ENCODE measurements at places on chromosomes 13 and 19.

DNA sequence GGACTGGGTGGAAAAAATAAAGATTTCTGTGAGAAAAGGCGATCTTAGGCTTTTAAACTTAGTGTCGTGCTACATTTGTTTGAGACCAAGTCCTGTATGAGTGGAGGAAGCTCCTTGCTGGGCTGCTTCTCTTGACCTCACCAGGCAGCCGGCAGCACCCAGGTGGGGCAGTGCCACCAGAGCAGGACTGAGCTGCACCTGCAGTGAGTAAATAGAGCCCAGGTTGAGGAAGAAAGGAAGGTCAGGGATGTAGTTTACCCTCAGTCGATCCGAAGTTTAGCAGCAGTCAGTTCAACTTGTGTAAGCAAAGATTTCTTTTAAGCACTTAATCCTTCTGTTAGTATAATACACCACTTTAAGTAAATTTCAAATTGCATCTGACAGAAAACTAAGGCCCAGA is 13.6 kb downstream of the HNRNPM start:
- no peak for DNase-seq

DNA sequence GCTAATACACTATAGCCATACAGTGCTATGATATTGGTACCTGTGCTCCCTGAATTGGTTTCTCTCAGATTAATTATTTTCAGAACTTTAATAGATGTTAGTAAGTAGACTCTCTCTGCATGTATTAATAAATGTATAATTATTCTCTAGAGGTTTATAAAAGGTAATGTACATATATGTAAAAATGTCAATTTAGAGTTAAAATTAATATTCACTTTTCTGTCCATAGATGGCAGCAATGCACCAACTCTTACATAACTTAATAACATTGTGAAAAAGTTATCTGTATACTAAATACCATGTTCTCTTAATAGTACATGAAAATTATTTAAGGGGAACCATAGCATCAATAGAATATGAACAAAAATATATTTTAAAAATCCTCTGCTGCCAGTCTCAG is 515.0 kb upstream of the KLHL1 start:
- DNase-seq: no peak

DNA sequence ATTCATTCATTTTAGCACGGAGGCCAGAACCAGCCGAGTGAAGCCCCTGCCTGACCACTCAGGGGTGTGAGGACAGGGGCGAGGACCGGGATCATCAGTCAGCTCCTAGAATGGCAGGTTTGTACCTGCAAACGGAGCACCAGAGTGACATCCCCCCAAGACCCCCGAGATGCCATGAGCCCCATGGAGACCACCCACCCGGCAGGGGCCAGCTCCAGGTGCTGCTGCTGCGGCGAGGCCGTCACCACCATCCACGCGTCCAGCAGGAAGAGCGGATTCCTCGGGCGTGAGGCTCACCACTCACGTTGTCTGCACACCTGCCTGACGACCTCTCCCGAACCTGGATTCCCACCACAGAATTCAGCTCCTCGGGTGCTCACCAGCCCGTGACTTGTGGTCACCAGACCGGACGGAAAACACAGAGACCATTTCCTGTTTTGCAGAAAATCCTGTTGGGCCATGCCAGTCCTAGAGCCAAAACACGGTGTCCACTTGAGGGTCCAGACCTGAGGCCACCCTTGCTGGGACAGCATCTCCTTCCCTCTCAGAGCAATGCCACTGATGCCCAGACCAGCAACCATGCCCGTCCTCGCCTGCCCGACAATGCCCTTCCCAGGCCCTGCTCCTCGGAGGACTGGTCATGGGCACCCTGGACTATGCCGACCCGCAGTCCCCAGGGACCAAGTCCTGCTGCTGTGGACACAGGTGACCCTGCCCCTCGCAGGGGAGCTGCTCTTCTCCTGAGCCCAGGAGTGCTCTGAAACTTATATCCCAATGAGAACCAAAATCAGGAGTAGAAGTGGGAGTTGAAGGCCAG is 74.2 kb downstream of the RASA3 start:
- DNase-seq: no peak

- no peak for DNase-seq
These were observed 11.9 kb upstream of the SMG9 start for GRCh38 chr19:43766755-43767043.

DNA sequence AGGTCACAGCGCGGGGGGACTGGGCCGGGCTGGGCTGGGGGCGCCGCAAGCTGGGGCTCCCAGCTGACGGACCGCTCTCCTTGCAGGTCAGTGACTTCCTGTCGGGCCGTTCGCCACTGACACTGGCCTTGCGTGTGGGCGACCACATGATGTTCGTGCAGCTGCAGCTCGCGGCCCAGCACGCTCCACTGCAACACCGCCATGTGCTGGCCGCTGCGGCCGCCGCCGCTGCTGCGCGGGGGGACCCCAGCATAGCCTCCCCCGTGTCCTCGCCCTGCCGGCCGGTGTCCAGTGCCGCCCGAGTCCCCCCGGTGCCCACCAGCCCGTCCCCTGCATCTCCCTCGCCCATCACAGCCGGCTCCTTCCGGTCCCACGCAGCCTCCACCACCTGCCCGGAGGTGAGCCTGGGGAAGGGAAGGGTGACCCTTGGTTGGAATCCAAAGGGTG is 5.7 kb downstream of the MIDN start:
- DNase-seq: no peak

GRCh38 chr13:27404680-27405079 is 19.7 kb upstream of the GTF3A start:
- DNase-seq: no peak

- DNase-seq: no peak
These were observed 27.1 kb downstream of the ZNF546 start for GRCh38 chr19:40023969-40024368.

DNA sequence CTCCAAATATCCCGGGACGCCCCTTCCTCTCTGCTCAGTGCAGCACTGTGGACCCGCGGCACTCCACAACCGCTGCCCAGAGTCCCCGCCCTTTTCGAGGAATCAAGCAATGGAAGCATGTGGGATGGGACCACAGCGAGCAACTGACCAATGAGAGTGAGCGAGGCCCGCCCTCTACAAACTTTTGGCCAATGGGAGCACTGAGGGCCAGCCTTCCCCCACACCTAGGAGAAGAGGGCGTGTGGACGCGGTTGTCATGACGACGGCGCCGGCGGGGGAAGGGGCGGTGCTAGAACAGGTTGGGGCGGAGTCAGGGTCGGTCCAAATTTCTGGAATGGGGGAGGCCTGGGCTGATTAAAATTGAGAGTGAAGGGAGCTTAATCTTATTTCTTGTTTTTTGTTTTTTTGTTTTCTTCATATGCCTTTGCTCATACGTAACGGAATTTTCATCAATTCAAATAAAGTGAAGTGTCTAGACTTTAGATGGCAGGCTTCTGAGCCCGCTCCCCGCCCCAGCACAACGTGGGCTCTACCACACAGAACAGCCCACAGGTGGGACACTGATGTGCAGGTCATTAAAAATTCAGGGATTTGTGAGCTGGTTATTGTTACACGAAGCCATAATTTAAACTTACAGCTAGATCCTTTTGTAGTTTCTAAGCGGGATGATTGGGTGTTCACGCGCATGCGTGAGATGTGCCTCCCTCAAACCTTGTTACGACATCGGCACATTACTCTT is at the start of gene DNAAF3:
DNAAF3 (minus strand) TSS at position 84 of the 739 bp plus-strand sequence. CDS start 200 bp downstream, outside the sequence.
- DNase-seq: peak; percentile 93

DNA sequence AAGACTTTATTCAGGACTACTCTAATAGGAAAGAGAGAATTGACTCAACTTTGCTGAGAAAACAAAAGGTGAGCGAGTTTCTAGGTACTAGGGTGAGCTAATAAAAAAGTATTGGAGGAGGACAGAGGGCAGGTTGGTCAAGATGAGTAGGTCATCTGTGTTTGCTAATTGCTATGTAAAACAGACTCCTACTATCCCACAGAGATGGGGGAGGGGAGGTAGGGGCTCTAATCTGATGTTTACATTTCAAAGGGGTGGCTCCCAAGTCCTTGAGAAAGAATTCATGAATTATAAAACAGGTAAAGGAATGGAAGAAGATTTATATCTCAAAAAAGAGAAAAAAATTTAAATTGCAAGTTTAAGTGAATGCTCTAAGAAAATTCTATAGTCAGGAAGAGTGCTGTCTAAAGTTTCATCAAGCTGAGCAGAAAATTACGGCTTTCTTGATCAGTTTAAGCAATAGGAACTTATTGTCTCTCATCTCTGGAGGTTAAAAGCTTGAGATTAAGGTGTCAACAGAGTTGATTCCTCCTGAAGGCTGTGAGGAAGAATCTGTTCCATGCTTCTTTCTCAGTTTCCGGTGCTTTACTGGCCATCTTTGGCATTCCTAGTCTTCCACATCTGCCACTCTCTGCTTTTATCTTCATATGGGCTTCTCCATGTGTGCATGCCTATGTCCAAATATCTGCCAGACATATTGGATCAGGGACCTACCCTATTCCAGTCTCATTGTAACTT is 790.3 kb downstream of the SLITRK5 start:
- DNase-seq: no peak

GRCh38 chr13:109246001-109246400 is 540.4 kb downstream of the IRS2 start:
- DNase-seq: no peak

DNA sequence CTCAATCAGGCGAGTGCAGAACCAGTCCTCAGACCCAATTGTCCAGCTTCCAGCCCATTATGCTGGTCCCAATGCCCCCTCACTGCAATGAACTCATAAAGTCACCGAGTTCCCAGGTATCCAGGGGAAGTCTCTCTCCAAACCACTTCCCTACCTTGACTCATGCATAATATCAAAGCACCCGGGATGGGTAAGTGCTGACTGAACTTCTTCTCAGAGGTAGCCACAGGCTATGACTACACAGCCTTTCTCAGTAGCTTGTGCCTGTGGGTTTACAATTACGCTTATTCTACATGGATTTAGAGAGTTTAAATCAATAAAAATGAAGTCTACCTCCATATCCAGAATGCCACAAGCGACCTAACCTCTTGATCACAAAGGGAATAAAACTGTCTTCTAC is 1.7 kb upstream of the C13orf42 start:
- DNase-seq: no peak

GRCh38 chr19:48668332-48668731 is 4.5 kb downstream of the NTN5 start:
- no peak for DNase-seq

DNA sequence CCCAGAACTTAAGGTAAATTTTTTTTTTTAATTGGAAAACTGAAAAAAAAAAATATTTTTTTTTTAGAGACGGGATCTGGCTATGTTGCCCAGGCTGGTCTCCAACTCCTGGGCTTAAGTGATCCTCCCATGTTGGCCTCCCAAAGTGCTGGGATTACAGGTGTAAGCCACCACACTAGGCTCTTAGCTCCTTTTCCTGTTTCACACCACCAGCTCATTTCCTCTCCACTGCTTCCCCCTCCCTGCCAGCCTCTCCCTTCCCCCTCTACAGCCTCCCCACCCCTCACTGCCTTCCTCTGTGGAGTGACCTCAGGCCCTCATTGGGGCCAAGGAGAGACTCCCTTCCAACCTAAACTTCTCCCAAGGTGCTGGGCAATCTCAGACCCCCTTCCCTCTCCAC is 4.2 kb upstream of the GIPR start:
- DNase-seq: no peak

DNA sequence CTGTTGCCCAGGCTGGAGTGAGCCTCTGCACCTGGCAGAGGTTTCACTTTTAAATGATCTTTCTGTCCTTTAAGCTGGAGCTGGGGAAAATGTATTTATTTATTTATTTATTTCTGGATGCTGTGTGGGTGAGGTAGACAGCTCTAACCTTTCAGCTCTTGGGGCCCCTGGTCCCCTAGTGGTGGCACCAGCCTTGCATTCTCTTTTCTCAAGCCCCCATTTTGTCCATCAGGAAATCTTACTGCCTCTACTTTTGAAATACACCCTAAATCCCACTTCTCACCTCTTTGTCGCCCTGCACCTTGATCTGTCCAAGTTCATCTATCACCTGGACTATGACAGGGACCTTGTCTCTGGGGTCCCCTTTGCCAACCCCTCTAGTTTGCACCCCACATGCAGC is 2.1 kb upstream of the B9D2 start:
- no peak for DNase-seq

- DNase-seq: no peak
These were observed 90.0 kb downstream of the TEX29 start for GRCh38 chr13:111410232-111411021.

- DNase-seq: no peak
These were observed 462.5 kb downstream of the FGF14 start for GRCh38 chr13:101939370-101939769.

DNA sequence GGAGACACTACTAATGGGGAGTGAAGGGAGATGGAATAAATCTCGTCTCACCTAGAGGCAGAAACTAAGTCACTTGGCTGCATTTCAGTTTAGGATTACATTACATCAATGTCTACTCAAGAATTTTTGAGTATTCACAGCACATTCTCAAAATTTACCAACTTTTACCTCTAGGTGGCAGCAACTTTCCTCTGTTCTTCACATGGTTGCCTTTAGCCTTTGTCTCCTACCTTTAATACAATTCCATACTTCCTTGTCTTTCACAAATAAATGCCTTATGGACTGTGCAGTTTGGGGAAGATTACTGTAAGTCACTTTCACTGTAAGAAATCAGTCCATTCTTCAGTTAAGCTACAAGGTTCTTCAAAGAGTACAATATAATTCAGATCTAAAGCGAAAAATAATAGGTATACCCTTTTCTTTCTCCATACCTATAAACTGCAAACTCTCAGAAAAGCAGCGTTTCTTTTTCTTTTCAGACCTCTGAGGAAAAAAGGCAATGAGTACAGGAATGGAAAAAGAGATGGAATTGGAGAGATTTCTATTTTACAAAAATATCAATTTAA is 379.4 kb downstream of the KLF12 start:
- peak; percentile 71 for DNase-seq

DNA sequence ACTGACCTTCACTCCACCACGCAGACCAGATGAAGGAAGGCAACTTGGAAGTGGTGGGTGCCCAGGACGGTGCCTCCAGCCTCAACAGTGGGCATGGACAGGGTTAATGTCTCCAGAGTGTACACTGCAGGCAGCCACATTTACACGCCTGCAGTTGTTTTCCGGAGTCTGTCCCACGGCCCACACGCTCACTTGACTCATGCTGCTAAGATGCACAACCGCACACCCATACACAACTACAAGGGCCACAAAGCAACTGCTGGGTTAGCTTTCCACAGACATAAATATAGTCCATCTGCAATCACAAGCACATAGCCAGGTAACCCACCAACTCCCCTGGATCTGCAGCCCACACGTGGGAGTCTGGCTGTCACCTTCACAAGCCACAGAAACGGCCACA is 12.6 kb upstream of the AXL start:
- DNase-seq: no peak

GRCh38 chr19:18457483-18458331 is 19.8 kb upstream of the ISYNA1 start:
- DNase-seq: no peak

Measured in COR-L47 (cell line).